Activated CD4-positive, CD25-positive, alpha-beta regulatory T cell (primary cell): ENCODE measurements at places on chromosomes 7 and 10.

DNA sequence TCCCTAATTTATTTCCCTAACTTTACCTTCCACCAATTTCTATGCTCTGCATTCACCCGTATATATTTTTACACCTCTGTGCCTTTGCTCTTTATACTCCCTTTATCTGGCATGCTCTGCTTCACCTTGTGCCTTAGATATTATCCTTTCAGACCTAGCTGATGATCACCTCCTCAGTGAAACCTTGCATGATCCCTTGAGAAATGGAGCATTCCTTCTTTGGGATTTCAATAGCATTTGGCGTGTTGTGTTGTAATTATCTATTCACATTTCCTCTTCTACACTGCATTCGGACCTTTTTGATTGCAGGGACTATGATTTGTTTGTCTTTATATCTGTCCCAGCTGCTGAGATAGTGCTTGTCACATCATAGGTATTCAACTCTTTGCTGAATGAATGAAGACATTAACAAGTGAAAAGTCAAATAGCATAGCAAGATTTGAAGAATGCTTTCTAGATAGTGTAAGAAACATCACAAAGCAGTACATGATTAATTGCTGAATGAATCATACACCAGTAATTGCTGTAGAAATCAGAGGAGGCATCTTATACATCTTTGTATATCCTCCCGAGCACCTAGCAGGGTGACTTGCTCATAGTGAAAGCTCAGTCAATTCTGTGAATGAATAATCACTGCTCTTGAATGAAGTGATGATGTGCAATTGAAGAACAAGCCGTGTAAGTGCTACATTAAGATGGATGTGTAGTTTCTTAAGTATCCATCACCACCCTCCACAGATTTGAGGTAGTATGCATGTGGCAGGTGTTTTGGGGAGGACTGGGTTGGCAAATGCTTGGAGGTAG, 2.0 kb upstream of the TM9SF3 start:
- no peak for DNase-seq

GRCh38 chr7:112282476-112283188, 76.1 kb downstream of the ZNF277 start:
- no peak for DNase-seq

DNA sequence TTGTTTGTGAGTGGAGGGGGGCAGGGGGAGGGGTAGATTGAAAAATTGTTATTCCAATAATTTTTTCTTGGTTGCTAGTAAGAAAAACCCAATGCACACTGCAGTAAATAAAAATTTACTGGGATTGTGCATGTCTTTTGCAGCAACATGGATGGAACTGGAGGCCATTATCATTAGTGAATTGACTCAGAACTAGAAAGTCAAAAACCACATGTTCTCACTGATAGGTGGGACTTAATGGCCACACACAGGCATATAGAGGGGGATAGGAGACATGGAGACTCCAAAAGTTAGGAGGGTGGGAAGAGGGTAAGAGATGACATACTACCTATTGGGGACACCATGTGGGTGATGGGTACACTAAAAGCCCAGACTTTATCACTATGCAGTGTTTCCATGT, 67.2 kb downstream of the BUB3 start:
- no peak for DNase-seq

DNA sequence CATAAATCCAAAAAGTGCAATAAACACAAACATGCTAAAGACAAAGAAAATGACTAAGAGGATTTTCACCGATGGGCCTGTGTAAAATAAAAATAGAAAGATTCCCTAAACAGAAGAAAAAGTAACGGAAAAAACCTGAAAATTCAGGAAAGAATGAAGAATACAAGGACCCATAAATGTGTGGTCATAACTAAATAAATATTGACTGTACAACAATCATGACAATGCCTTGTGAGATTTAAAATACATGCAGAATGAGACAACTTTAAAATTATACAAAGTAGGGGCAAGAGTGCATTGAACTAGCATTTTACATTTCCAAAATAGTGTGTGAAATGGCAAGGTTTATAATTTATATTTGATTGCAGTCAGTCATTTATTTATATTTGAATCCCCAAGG, 409.1 kb upstream of the ANKRD30A start:
- no peak for DNase-seq

GRCh38 chr7:153103202-153103601, 343.6 kb downstream of the ACTR3B start:
- DNase-seq = no peak

DNA sequence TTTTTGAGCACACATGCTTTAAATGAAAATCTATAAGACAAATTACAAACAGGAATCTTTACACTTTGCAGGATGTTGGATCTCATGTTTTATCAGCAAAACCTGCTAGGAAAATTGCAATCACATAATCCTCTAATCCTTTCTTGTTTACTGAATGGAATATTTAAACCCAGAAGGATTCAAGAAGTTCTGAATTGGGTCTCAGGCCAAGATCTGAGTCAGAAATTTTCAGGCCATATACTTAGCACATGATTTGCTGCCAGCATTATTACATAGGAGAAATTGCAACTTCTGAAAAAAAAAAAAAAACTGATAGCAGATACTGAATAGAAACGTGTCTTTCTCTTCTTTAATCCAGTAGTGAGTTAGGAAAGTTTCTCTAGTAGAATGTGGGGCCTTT, 1005.3 kb upstream of the POT1 start:
- DNase-seq = no peak

DNA sequence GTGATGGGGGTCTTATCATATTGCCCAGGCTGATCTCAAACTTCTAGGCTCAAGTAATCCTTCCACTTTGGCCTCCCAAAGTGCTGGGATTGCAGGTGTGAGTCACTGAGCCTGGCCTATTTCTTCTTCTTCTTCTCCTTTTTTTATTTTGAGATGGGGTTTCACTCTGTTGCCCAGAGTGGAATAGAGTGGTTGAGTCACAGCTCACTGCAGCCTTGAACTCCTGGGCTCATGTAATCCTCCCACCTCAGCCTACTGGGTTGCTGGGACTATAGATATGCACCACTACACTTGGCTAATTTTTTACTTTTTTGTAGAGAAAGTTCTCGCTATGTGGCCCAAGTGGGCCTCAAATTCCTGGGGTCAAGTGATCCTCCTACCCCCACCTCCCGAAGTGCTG, 124.3 kb downstream of the SKIDA1 start:
- DNase-seq = no peak

GRCh38 chr10:60778971-60779796, 906 bp downstream of the CDK1 start:
- no peak for DNase-seq

DNA sequence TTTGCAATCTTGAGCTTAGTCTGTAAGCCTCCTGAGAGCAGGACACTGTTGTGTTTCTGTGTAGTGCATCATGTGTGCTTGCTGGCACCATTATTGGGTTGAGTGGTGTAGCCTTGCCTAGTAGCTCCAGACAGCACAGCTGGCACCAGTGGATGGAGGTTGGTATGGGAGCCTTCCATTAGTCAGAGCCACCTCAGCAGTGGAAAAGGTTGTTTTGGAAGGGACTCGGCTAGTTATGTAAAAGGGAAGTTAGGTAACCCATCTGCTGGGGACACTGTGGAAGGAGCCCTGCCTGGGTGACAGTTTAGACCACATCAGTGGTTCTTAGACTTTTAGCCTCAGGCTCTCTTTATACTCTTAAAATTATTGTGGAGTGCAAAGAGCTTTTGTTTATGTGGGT, 16.3 kb downstream of the MINDY4 start:
- DNase-seq = no peak

DNA sequence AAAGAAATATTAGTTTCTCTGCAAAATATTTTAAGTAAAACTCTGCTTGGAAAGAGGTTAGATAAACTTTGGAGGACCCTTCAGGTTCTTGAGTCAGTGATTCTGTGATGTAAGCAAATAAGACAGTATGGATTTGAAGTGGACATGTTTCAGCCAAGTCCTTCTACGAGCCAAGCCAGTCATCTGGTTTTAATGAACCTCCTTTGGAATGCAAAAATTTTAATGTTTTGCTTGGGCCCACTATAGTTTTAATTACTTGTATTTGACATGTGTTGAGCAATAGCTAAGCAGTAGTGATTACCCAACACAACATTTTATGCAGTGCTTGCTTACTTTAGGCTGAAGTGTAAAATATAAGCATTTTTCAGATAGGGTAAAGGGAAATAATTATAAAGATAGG, 296.3 kb upstream of the SEMA3D start:
- DNase-seq = no peak

- no peak for DNase-seq
Observed at GRCh38 chr7:34043461-34044305, 138.3 kb downstream of the BMPER start.

- DNase-seq = no peak
Observed at GRCh38 chr7:4766666-4767519, 8.5 kb upstream of the AP5Z1 start.

DNA sequence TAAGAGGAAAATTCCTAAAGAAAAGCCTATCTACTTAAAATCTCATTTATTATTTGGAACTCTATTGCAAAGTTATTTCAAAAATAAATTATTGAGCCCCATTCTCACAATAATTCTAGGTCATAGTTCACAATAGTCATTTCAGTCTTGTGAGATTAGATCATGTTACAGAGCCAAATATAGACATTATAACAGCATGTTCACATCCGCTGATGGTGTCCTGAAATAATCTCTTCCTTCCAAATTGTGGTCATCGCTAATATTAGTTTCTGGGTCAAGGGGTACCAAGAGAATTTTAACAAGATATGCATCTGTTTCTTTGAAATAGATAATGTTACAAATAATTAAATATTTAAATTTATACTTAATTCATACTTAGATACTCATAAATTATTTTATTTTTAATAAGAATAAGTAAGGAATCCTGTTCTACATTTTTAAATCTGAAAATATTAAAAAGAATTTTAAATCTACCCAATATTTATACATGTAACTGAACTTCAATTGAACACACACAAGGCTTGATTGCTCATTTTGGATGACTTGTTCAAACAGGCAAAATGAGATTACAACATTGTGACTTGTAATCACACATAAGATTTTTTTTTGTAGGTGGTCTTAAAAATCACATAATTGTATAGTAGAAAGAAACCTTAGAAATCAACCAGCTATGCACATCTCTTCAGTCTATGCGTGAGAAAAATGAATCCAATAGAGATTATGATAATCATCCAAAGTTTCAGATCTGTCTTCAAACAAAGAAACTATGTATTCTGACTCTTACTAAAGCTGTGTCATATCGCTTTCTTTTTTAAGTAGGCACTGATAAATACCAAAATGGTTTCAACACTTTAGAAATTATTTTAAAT, 13.1 kb downstream of the GNAT3 start:
- DNase-seq = no peak

DNA sequence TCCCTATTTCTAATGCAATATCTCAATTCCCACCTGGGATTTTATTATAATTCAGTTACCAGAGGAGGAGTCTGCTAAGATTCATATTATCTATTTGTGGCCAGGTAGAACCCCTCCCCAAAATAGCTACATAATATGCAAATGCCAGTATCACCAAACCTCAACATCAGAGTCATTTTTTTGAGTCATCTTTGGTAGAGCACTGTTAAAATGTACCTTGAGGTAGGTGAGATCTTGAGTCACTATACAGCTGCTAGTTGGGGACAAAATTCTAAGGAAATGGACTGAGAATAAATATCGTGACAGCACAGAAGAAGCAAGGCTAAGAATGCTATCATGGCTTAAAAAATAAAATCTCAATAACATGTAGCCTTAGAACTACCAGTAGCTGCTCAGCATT, 4.7 kb upstream of the CRYGN start:
- DNase-seq = no peak
